ENCODE measurements at places on chromosomes 11 and 22.

- no peak for DNase-seq
Measured at GRCh38 chr22:39360242-39360641, 10.5 kb downstream of the SYNGR1 start.

DNA sequence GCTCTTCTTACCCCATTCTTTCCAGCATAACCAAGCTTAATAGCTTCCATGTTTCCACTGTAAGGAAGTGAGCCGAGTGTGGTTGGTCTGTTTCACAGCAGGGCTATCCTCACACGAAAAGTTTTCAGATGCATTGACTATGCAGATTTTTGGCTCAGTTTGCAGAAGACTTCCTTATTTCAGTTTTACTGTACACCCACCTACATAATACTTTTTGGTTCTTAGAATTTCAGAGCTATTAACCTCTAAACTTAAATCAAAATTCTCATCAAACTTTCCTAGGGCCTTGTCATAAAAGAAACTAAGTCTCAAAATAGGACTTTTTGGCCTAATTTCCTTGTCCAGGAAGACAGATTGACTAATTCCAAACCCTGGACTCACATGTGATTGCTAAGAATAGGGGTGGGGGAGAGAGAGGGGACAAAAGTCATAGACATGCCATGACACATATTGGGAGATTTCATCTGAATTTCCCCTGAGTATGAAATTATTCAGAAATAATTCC, 7.3 kb upstream of the EHF start:
- no peak for DNase-seq

DNA sequence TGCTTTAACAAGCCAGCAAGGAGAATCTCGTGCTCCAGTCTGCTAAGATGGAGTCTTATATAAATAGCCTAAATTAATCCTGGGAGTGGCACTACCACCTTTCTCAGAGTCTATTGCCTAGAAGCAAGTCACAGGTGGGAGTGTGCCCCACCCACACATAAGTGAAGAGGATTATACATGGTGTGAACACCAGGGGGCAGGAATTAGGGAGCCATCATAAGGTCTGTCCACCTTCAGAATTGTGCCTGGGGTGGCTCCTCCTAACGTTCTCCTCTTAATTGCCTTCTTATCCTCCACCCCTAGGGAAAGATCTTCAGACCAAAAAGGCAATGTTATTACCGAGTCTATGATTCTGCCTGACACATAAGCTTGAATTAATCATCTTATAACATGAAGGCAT, 276.8 kb upstream of the SESN3 start:
- DNase-seq = no peak

- DNase-seq = no peak
Measured at GRCh38 chr11:108606070-108606469, 12.5 kb upstream of the EXPH5 start.

- DNase-seq = no peak
Measured at GRCh38 chr11:60994541-60995080, 23.1 kb downstream of the CD6 start.

DNA sequence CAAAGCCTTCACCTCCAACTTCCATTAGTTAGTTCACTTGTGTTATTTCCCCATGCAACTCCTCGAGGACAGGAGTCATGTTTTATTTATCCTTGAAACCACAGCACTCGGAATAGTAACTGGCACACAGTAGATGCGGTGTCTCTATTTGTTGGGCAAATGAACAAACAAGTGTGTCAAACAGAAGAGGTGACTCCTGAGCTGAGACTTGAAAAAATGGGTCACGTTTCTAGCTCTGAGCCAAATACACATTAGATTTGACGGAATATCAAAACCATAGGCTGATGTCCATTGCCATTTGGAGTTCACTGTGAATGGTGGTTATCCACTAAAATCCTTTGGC, 68.9 kb downstream of the C11orf91 start:
- no peak for DNase-seq

DNA sequence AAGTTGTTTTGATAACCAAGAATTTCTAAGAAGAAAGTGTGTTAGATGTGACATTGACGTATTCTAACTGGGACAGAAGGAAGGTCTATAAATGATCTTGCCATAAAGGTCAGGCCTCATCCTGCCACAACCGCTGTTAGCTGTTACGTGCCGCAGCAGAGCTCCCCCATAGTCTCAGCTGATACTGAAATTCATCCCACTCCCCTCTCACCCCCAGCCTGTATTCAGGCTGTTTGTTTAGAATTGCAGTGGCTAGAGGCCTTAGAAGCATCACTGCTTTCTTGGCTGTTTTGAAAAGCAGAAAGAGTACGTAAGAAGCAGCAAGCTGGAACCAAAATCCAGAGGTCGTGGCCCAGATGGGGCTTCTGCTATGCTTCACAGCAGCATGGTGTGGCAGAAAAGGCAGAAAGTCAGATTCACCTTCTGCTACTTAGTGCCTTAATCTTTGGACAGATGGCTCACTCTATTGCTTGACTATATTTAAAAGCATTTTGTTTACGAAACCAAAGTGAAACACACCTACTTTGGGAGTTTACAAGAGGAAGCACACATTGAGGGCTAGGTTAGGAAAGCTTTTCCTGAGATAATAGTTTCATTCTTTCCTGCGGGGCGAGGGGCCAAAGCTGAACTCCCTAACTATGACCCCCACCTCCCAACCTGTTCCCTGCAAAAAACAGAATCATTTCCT, 950 bp upstream of the LAYN start:
- no peak for DNase-seq

DNA sequence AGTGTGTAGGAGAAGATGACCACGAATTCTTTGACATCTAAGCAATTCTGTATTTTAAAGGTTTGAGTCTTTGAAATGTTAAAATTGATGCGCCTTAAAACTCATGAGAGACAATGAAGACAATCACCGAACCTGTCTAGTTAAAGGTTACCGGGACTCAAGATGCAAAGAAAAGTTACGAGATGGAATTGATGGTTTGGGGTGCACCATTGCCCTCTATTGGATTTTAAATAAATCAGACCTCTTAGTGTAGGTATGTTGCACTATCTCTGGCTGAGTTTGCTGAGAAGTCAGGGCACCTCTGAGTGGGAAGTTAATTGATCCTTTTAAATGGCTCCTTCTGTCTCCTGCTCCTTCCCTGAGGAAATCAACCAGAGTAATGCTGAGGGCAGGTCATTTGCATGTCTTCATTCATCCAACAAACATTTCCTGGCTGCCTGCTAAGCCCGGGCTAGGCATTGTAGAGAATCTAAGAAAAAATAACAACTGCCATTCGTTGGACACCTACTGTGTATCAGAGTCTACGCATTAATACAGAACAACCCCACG, 19.4 kb upstream of the TMA7B start:
- DNase-seq = no peak

- no peak for DNase-seq
Measured at GRCh38 chr11:78446210-78446609, 28.6 kb upstream of the GAB2 start.

DNA sequence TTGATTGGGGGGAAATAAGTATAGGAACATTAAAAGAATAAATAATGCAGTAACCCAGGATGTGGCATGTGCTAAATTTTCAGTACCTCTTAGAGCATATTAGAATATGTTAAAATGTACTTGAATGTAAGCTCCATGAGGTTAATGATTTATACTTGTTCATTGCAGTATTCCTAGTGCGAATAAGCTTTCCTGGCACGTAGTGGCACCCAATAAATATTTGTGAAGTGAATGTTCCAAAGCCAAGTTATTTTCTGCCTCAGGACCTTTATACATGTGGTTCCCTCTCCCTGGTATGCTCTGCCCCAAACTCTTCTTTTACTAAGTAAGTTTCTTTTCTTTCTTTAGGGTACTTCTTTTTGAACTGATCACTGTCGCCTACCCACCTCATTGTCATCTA, 118.8 kb downstream of the DBX1 start:
- no peak for DNase-seq

DNA sequence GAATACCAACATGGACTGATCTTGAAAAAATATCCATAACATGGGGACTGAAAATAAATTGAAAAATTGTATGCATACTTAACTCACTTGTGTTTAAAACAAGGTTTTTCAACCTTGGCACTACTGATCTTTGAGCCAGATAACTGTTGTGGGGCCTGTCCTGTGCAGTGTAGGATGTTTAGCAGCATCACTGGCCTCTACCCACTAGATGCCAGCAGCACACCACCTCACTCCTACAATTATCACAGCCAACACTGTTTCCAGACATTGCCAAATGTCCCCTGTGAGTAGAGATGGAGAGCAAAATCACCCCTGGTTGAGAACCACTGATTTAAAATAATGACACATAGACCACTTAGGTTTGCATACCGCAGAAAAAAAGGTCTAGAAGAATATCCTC, 45.0 kb upstream of the SLC1A2 start:
- DNase-seq = no peak

DNA sequence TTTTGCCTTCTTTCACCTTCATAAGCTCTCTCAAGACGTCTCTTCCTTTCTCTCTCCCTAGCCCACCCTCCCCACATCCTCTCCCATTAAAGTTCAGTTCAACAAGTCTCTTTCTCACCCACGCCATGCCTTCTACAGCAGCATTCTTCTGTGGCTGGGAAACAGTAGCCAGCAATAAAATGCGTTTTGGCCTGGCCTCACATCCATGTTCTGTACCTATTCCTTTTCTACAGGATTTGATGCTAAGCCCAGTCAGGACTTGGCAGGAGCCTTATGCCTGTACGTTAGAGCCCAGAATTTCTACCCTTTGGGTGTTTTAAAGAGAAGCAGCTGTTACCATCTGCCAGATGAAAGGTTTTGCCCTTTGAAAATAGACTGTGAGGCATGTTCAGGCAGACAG, 7.1 kb upstream of the CD44 start:
- no peak for DNase-seq

- no peak for DNase-seq
Measured at GRCh38 chr22:31378123-31378522, 21.3 kb upstream of the DRG1 start.

DNA sequence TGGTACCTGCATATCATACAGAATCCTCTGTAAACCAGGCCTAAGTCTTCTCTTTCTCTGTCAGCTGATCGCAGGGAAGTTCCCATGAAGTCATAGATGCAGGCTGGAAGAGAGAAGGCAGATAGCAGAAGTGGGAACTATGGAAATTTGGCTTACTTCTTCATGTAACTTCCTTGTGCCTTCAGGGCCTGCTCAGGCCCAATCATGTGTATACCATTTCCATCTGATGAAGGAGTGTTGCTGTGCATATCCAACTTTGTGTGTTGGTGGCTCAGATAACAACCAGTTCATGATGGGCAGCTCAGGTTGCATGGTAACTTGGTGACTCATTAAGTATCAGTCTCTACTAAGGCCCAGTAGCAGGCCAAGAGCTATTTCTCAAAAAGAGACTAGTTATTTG, 53.1 kb upstream of the CEP295 start:
- DNase-seq = no peak

- no peak for DNase-seq
Measured at GRCh38 chr11:103923451-103923931, 112.9 kb upstream of the DDI1 start.

GRCh38 chr11:43947815-43948214, 5.4 kb downstream of the C11orf96 start:
- no peak for DNase-seq
